ENCODE measurements at places on chromosomes 1 and 21.

DNA sequence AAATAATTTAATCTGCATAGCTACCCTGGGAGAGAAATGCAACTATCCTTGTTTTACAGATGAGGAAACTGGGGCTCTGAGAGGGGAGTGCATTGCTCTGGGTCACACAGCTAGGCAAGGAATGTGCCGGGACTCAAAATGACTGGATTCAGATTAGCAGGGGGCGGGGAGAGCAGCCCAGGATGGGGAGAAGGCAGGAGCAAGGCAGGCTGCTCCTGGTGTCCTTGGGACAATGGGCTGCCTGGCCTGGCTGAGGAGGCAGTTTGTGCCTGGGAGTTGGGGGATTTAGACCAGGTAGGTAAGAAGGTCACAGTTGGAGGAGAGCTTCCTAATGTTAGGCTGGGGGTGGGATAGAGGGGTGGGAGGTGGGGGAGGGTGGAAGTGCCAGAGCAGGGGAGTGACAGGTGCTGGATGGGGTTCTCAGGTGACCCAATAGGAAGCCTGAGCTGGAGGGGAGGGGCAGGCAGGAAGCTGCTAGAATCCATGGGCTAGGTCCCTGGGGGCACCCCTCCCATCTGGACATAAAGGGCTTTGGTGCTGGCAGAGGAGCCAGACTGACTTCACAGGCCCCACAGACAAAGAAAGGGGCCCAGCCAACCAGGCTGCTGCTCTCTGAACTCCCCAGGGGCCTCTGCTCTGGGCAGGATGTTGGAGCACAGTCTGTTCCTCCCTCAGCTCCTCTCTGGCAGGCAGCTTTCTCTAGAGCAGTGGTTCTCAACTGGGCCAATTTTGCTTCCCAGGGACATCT is 29.0 kb downstream of the TRIM62 start:
- no peaks in the 10 kb centered on the region for H3K27me3 ChIP-seq
- H3K27ac ChIP-seq: peak overlapping the region; percentile 17
- no peak overlapping the region for H3K4me3 ChIP-seq
- H3K36me3 ChIP-seq: peaks cover 3% of the 10 kb centered on the region
- peak; percentile 22 for DNase-seq

DNA sequence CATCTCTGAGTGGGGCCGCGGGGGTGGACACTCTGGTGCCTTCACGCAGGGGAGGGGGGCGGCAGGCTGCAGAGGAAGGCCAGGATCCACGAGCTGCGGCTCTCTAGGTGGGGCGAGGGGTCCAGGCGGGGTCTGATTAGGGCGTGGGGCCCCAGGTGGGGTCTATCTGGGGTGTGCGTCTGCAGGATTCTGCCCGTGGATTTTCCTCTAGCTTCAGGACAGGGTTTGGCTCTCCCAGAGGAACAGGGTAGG is 6.3 kb downstream of the JMJD4 start:
- H3K4me3 ChIP-seq: peak overlapping the region; percentile 70
- DNase-seq: no peak
- peaks cover 7% of the 10 kb centered on the region for H3K27me3 ChIP-seq
- H3K27ac ChIP-seq: no peak overlapping the region
- peaks cover 18% of the 10 kb centered on the region for H3K4me1 ChIP-seq

DNA sequence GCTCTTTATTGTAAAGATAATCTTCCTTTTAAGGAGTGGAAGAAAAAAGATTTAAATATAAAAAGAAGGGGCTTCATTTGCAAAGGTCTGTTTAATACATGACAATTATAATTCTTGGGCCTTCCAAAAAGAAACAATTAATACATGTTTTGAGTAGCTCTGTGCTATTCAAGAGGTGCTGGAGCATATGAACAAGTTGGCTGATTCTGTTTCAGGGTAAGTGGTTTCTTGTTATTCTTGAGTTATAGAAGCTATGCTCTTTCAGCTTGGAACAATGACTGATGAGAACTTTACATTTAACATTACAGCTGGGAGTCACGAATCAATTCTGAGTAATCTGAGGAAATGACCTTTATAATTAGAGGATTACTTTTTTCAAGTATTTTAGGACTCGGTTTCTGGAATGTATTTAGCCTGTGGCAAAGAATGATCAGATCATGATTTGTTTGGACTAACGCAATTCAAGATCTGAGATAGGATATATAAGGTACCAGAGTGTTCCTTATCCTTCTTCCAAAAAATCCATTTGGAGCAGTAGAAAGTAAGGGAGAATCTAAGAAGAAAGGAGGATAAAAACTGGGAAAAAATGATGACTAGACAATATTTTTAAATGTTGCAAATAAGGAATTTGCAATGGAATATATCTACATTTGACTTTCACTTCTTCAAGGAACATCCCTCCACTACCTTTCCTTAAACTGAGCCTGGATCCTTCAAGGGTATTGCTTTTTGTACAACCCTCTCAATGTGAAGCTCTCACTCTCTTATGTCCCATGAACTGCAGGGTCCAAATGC is 77.1 kb upstream of the KCTD3 start:
- DNase-seq: no peak
- H3K27ac ChIP-seq: no peak overlapping the region
- no peak overlapping the region for H3K4me3 ChIP-seq
- H3K4me1 ChIP-seq: no peaks in the 10 kb centered on the region
- H3K27me3 ChIP-seq: no peaks in the 10 kb centered on the region

DNA sequence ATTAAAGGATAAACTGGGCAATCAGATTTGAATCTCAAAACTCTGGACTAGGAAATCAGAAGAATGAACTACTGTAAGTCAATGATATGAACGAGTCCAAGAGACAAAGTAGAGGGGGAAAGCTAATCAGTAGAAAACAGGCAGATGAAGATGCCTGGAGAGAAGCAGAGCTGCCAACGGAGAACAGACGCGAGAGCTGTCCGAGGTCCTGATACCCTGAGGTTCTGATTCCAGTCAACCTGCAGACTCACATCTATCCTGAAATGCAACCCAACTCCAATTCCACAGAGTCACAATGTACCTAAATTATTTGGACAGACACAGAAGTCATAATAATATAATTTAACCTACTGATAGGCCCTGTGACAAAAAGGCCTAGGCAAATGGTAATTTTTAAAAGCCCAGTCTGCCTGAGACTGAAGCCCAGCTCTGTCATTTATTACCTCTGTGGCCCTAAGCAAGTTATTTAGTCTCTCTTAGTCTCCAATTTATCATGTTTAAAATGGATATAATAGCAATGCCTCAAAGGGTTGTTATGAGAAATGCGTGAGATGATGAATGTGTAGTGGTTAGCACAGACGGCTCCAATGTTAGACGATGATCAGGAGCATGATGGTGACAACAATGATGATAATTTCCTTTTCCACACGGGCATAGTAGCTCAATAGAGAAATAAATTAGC is 33.4 kb downstream of the RGS7 start:
- no peaks in the 10 kb centered on the region for H3K27me3 ChIP-seq
- no peaks in the 10 kb centered on the region for H3K4me1 ChIP-seq
- peak; percentile 45 for DNase-seq
- H3K27ac ChIP-seq: no peak overlapping the region
- no peak overlapping the region for H3K4me3 ChIP-seq
- H3K36me3 ChIP-seq: no peaks in the 10 kb centered on the region

DNA sequence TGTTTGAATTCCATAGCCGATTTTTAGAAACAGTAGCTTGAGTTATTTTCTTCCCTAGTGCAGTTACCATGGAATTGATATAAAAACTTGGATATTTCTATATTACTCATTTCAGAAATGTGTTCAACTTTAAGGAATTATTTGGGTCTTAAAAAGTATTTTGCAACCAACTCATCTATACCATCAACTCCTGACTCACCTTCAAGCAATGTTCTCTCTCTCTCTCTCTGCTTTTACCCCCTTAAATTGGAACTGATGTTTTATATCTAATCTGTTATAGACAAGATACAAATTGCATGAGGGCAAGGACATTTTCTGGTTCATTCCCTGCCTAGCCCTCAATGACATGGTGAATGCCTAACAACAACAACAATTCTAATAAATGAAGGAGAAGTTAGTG is 214.7 kb upstream of the NRIP1 start:
- H3K4me1 ChIP-seq: no peaks in the 10 kb centered on the region
- H3K4me3 ChIP-seq: no peak overlapping the region
- H3K36me3 ChIP-seq: no peaks in the 10 kb centered on the region
- H3K27ac ChIP-seq: no peak overlapping the region
- no peak for DNase-seq

DNA sequence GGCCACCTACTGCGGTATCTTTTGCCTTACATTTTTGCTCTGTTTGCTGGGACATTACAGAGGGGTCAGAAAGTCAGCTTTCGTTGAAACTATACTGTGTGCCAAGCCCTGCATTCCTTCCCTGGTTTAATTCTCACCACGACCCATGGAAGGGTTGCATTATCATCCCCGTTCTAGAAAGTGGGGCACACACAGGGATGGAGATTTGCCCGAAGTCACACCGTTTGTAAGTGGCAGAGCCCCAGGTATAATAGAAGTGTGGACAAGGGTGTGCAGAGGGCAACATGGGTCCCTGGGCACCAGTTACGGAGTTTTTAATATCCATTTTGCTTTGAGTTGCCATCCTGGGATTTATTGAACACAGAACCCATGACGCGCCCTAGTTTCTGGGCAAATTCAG is 11.8 kb downstream of the DMRTB1 start:
- no peak overlapping the region for H3K4me3 ChIP-seq
- peaks cover 15% of the 10 kb centered on the region for H3K4me1 ChIP-seq
- H3K27me3 ChIP-seq: peaks cover 2% of the 10 kb centered on the region
- H3K27ac ChIP-seq: no peak overlapping the region
- no peaks in the 10 kb centered on the region for H3K36me3 ChIP-seq

GRCh38 chr1:15622712-15623373 is 5.6 kb downstream of the DDI2 start:
- H3K36me3 ChIP-seq: peaks cover 28% of the 10 kb centered on the region
- no peak overlapping the region for H3K4me3 ChIP-seq
- H3K4me1 ChIP-seq: peaks cover 57% of the 10 kb centered on the region
- H3K27ac ChIP-seq: no peak overlapping the region

DNA sequence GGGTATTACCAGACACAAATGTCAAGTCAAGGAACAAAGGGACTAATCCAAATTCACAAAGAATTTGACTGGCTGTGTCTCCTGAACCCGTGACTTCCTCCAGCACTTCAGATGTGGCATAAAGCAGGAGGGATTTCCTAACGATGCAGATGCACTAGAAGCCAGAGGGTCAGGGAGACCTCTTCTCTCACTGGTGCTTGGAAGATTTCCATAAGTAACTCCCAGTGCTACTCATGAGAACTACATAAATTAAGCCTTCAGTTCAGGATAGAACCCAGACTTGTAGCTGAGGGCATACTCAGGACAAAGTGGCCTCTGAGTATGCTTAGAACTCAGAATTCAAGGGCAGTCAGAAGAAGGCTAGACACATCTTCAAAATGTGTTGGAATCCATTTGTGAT is 83.6 kb upstream of the NRIP1 start:
- no peak overlapping the region for H3K4me3 ChIP-seq
- H3K36me3 ChIP-seq: no peaks in the 10 kb centered on the region
- DNase-seq: no peak
- H3K4me1 ChIP-seq: peaks cover 8% of the 10 kb centered on the region
- H3K27me3 ChIP-seq: no peaks in the 10 kb centered on the region
- H3K27ac ChIP-seq: no peak overlapping the region

- no peaks in the 10 kb centered on the region for H3K36me3 ChIP-seq
- H3K27me3 ChIP-seq: peaks cover 10% of the 10 kb centered on the region
- no peak overlapping the region for H3K27ac ChIP-seq
- DNase-seq: no peak
Observed at GRCh38 chr21:39657091-39657689, 44.5 kb downstream of the B3GALT5 start.

- no peak within 1 kb of the TSS for H3K4me3 ChIP-seq
- no peaks in the 10 kb centered on the region for H3K36me3 ChIP-seq
- H3K4me1 ChIP-seq: peaks cover 39% of the 10 kb centered on the region
- peak; percentile 79 for DNase-seq
- H3K27me3 ChIP-seq: no peaks in the 10 kb centered on the region
Observed at GRCh38 chr1:160711602-160712311, at the start of gene CD48. CD48 (minus strand) TSS chr1:160711822; CDS start chr1:160711763, 59 bp downstream.
